Thoracic aorta (tissue), 2 donors: ENCODE measurements at places on chromosomes 13 and 19. TPM values are rescaled to one million over a fixed set of nuclear protein-coding genes. Genes with fewer than 3 reads are reported as not detected.

DNA sequence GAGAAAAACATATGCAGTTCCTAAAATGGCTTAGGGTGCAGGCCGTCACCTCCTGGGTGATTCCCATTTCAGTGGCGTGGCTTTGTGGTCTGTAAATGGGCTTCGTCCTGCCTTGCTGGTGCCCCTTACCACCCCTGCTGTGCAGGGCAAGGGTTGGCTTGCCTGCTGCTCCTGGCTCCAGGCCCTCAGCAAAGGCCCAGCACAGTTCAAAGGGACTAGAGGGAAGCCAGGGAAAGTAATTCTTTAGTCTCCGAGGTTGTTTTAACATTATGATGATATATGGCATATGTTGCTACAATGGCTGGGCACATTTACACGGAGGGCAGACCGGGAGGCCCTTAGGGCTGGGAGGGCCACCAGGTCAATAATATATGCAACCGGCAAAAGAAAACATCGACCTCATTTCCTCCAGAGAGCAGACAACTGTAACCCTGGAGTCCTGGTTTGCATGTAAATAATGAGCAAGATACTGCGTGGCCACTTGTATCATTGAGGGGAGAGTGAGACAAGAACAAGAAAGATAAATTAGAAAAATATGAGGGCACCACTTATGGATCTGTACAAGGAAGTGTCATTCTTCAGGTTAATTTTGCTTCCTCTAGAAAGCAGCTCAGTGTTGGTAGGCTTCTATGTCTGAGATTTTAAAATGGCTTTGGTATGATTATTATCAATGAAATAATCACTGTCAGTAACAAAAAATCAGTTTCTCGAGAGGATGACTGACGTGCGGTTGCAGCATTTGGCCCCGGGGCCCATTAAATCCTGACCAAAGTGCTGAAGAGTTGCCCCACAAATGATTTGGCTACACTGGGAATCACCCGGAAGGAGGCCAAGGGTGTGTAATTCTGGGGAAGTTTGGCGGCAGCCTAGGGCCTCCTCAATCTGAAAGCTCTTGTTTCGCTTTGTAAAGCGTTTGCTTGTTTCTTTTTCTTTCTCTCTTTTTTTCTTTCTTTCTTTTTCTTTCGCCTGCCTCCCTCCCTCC is 32.8 kb upstream of the URI1 start:
- no peak for DNase-seq

DNA sequence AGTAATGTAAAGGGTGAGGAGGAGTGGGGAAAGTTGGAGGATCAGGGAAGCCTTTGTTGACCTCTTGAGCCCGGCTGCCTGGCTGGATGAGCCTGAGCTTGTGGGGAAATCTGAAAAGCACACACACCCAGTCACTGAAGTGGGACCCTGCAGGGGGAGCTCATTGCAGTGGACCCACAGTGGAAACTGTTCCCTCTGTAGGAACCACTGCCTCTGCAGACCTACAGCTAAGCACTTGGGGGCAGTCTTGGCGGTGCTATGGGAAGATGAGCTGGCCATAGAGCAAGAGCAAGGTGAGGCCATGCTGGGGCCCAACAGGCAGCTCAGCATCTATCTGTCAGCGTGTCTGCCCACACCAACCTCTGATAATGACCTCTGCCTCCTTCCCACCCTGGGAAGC is 294.8 kb downstream of the TSHZ3 start:
- DNase-seq, result no peak

DNA sequence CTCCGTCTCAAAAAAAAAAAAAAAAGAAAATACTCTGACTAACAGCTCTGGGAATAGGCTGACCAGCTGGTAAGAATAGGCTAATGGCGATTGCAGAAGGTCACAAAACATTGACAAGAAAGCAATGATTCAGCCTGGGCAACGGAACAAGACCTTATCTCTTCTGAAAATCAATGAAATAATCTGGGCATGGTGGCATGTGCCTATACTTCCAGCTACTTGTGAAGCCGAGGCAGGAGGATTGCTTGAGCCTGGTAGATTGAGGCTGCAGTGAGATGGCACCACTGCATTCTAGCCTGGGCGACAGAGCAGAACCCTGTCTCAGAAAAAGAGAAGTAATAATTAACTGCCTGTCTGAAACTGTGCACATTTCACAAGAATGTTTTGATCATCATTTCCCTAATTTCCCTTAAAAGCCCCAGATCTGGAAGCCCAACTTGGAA is 18.8 kb upstream of the MTRF1 start:
- DNase-seq, result no peak

DNA sequence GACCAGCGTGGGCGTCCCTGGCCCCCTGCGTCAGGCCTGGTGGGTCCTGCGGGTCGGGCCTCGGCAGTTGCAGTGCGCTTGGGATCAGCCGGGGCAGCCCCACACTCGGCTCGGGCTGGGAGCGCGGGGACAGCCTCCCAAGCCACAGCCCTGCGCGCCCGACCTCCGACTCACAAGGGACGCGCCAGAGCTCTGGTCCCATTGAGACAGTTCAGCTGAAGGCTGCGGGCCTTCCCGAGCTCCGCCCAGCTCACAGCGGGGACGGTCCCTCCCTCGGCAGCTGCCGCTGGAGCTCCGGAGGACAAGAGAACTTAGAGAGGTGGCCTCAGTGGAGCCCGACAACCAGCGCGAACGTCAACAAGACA is 45.7 kb upstream of the ZNF730 start:
- DNase-seq, result no peak

DNA sequence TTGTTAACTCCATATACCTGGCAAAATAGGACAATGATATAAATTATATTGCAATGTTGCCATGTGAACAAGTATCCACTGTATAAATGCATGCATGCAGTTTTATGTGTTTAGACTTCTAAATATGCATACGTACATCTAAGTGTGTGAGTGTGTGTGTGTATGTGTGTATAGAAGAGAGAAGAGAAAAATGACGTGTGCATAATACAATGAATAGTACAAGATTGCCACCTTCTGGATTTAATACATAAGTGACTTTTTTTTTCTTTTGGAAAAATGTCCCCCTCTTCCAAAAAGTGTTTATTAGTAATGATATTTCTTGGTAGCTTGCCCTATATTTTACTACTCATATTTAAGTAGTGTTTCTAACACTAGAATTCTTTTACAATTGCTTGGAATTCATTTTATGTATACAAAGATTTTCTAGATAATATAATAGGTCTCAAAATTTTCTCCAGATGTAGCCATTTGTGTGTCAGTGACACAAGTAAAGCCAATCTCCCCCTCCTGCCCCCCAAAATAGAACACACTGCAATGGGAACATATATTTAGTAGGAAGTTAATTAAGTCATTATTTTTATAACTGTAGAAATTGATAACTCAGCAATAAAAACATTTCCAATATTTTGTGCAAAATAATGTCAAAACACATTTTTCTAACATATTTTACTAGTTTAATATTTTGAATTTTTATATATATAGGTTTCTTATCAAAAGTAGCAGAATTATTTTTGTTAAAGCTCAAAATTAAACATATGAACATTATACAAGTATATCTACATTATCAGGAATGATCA is 783.3 kb upstream of the ATXN8OS start:
- DNase-seq, result no peak

DNA sequence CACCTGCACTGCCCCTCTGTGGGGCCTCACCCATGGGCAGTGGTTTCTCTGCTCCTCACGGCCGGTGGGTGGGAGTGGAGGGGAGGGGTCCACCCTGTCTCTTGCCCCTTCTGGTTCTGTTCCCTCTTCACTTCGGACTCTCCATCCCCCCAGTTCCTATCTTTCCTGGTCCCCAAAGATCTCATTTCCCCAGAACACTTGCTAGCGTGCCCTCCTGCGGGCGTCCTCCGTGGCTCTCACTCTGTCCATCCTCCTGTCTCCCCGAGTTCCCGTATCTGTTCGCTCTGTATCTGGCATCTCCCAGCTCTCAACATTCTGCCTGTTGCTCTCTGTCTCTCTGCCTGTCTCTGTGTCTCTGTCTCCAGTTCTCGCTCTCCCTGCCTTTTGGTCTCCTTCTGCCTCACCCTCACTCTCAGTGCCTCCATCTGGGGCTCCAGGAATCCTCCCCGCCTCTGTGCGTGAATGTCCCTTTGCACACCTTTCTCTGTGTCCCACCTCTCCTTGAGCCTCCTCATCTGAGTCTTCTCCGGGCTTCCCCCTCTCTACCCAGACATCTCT is 363 bp downstream of the SPIB start:
- no peak for DNase-seq

HRC gene
- total RNA-seq, result 6.5 TPM

PGLYRP2 gene
- total RNA-seq, result not detected

ZNF580 gene
- total RNA-seq, result 46.0 TPM
